ENCODE measurements at places on chromosomes 16 and 17. TPM values are rescaled to one million over a fixed set of nuclear protein-coding genes. Genes with fewer than 3 reads are reported as not detected.

The SBK1 gene
- total RNA-seq = not detected

The IRX3 gene
- total RNA-seq = under 0.01 TPM

The PYY gene
- not detected for total RNA-seq

The SDR42E2 gene
- not detected for total RNA-seq

The SMTNL2 gene
- 1.2 TPM for total RNA-seq

The TSPAN10 gene
- 2.6 TPM for total RNA-seq

The FOXN1 gene
- not detected for total RNA-seq

The CDH1 gene
- total RNA-seq = not detected

The PARN gene
- 41.6 TPM for total RNA-seq

Data from smooth muscle cell of trachea (primary cell).